Stimulated activated CD8-positive, alpha-beta memory T cell treated with anti-CD3 and anti-CD28 coated beads, Interleukin-7, amount 100 ng/mL, for 1 hour (primary cell): ENCODE measurements at places on chromosomes 6 and 20.

GRCh38 chr6:148294059-148294458 lies 48.6 kb upstream of the SASH1 start:
- DNase-seq: no peak

DNA sequence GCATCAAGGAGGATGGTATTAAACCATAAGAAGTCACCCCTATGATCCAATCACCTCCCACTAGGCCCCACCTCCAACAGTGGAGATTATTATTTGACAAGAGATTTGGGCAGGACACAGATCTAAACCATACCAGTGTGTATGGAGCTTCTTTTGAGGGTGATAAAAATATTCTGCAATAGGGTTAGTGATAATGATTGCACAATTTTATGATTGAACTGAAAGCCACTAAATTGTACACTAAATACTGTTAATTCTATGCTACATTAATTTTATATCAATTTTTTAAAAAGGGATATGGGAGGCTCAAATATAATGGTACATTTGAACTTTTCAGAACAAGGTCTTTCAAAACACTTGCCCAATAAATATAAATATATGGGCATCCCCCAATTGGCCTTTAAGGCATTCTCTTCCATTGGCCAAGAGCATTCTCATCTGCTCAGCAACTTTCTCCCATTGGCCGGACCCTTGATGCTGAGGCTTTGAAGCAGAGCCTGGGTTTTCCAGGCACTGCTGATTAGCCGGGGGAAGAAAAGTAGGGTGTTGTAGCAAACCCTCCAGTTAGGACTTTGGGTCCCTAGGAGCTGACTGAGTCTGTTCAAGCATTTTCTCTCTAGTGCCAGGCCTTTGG lies 209.9 kb downstream of the LRFN2 start:
- no peak for DNase-seq

GRCh38 chr6:166500246-166500645 lies 86.2 kb downstream of the RAMACL start:
- no peak for DNase-seq

DNA sequence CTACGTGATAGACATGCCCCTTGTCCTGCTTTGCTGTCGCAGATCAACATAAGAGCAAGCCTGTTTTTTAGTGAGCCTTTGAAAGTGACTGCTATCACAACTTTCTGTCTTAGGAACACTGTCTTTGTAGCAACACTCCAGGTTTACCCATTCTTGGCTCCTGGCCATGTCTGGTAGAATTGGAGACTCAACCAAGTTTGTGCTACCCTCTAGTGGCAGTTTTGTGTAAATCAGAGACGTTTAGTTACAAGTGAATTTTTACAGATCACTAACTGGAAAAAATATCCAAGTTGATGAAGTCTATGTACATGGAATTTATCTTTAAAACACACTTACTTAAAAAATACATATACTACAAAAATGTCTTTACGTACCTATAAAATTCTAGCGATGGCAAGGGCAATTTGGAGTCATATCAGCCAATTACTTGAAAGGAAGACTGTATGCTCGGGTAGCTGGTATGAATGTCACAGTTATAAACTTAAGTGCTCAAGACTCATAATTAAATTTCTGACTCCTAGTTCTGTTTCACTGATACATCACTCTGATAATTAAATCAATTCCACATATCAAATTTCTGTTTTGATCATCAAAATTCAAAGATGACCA lies 101.4 kb downstream of the ADGB start:
- no peak for DNase-seq

GRCh38 chr6:145012039-145012662 lies 723.2 kb downstream of the EPM2A start:
- no peak for DNase-seq

DNA sequence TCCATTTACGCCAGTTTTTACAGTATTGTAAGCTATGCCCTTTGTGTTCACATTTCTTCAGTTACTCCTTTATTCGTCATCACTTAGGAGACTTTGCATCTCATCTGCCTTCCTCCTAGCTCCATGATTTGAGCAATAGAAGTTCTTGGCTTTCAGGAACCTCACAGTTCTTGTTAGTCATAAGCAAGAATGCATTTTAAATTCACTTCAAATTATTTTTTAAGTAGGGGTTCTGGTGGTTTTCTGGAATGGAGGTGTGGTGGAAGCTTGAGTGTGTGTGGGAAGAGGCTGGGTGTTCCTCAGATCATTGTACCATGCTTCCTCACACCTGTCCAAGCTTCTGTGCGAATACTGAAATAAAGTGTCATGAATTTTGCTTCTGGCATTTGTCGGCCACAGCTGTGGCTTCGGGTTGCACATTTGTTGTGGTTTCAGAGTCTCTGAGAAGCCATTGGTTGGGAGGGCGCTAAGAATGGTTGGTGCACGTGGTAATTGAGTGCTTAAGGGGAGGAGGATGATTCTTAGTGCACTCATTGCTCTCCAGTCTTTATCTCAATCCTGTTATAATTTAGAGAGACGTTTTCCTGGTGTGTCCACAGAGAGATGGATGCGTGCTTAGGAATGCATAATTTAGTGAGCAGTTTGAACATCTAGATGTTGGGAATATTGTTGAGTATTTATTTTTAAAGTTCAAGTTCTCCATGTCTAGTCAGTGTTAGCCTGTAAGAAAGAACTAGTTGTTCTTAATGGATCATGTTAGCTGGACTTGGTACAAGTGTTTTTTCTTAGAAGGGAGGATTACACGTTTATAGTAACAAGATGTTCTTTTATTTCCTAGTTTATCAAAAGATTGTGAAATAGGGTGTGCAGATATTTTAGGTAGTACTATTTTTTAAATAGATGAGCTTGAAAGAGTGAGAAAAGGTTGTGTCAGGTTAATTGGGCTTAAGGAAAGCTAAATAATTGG lies 31.9 kb downstream of the FOXO3 start:
- peak; percentile 32 for DNase-seq

GRCh38 chr20:1391640-1392442 lies 1.0 kb downstream of the FKBP1A start:
- no peak for DNase-seq
